Gastrocnemius medialis (tissue), 4 donors: ENCODE measurements at places on chromosomes 3 and 15. TPM values are rescaled to one million over a fixed set of nuclear protein-coding genes. Genes with fewer than 3 reads are reported as not detected.

The SCAANT1 gene
- not detected for total RNA-seq

The SLC6A11 gene
- not detected for total RNA-seq

The PRR20G gene
- total RNA-seq, result not detected

The SEMA3B gene
- total RNA-seq, result 1.8 TPM

The RTP1 gene
- total RNA-seq, result not detected

- DNase-seq, result no peak
Observed at GRCh38 chr3:136595913-136596697, 156.1 kb downstream of the STAG1 start.

DNA sequence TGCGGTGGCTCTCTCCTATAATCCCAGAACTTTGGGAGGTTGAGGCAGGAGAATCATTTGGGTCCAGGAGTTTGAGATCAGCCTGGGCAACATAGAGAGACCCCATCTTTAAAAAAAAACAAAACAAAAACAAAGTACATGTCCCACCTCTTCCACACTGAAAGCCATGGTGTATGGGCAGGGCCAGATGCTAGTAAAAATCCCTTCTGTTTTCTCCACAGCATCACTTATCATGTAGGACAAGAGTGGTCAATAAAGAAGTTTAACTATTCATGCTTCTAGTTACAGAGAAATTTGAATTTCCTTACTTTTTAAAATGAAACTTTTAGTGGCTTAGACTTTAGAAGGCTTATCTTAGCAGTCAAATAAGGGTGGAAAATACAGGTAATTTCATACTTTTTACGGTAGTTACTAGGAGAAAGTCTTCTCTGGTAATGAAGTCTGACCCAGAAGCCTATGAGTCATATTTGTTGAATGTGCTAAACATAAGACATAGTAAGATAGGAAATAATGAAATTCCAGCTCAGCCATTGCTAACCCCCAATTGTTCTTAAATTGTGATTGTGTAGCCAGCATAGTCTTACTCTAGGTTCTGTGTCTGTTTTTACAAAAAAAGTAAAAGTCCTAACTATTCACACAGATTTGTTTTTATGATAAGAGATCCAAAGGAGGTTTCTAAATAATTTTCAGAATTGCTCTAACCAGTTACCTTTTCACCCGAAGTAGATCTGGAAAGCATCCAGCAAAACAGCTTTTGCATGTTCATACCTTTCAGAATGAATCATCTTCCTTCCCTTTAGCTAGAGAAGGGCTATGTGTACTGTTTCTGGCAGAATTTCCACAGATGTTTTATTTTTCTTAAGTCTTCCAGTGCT is 16.4 kb upstream of the ZNF609 start:
- DNase-seq, result no peak

DNA sequence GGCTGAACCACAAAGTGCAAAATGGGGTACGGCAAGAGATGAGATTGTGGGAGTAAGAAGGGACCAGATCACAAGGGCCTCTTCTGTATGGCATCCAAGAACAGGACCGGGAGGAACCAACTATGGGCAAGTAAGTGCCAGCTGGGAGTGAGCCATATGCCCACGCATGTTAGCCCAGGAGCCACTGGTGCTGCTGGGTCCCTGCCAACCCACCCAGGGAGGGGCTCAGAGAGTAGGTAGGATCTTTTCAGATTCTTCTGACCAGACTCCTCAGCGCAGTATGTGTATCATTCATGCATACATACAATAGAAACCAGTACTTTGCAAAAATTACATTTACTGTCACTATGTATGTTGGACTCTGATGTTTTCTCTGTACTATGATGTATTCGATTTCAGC is 54.0 kb downstream of the RAB11A start:
- no peak for DNase-seq
